ENCODE measurements at places on chromosomes 6 and 20.

GRCh38 chr6:80642452-80642851, 536.0 kb downstream of the BCKDHB start:
- peak; percentile 60 for DNase-seq

- DNase-seq: no peak
Measured at GRCh38 chr6:42369568-42369967, 82.2 kb downstream of the TRERF1 start.

DNA sequence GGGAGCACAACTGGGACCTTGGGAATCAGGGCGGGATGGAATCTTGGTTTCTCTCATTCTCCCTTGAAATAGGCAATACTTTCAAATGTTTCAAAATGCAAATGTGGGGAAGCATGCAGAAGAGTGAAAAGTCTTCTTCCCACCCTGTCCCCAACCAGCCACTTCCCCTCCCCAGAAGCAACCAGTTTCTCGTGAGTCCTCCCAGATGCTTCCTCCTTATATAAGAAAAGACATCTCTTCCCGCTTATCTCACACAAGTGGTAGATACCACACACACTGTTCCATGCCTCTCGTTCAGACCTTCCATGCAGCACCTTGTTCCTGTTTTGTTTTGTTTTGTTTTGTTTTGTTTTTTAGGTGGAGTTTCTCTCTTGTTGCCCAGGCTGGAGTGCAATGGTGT, 25.1 kb downstream of the HCK start:
- no peak for DNase-seq

DNA sequence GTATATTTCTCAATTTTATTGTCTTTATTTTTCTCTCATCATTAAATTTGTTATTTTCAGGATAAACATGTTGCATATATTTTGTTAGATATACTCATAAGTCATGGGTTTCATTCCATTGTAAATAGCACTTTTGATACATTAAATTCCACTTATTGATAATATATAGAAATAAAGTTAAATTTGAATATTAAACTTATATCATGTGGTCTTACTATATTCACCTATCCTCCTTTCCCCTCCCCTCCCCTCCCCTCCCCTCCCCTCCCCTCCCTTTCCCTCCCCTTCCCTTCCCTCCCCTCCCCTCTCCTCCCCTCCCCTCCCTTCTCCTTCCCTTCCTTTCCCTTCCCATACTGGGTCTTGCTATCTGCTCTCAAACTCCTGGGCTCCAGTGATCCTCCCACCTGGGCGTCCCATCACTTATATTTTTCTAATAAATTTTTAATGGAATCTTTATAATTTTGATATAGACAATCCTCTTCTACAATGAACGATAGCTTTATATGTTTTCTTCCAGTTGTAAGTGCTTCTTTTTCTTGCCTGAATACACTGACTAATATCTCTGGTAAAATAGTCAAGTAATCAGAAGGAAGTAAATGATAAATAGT, 692.4 kb downstream of the C6orf118 start:
- no peak for DNase-seq

DNA sequence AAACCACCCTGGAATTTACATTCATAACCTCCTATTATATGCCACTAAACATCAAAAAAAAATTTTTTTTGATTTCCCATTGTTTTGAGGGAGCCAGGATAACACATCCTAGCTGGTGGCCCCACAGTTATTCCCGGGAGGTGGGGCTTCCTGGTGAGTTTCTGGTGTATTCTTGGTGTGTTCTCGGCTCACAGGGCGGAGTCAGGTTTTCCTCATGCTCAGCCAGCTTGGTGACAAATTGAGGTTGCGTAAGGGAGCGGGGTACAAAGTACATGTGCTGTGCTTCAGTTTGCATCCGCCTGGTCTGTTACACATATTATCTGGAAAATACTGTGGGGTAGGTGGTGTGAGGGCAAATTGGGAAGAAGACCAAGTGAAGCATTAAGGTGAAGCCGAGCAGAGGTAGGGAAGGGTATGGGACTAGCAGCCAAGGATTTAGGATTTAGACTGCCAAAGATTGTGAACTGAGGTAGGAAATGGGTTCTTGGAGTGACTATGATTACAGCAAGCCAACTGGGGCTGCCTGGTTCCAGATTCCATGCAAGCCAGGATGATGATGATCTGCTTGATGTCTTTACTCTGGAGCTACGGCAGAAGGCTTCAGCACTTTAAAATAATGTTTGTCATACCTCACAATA, 46.2 kb upstream of the EEF1A1 start:
- DNase-seq: peak; percentile 84

DNA sequence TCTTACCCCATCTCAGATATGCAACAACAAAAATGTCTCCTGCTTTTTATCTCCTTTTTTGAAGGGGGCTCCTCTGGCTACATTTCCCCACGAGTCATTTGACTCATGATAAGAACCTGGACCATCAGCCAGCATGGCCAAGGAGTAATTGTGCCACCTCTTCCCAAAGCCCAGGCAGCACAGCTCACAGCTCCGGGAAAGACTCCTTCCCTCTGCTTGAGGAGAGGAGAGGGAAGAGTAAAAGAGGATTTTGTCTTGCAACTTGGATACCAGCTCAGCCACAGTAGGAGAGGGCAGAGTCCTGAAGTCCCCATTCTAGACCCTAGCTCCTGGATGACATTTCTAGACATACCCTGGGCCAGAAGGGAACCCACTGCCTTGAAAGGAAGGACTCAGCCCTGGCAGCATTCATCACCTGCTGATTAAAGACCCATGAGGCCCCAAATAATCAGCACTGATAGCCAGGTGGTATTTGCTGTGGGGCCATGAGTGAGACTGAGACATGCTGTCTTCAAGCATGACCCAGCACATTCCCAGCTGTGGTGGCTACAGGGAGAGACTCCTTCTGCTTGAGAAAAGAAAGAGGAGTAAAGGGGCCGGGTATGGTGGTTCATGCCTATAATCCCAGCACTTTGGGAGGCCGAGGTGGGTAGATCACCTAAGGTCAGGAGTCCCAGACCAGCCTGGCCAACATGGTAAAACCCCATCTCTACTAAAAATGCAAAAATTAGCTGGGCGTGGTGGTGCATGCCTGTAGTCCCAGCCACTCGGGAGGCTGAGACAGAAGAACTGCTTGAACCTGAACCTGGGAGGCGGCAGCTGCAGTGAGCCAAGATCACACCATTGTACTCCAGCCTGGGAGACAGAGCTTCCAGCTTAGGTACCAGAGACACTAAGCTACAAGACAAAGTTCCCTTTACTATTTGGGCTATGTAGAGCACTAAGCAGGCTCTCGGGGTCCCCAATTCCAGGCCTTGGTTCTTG, 28.1 kb downstream of the NCOA6 start:
- no peak for DNase-seq

GRCh38 chr20:33719277-33719988, 677 bp downstream of the PXMP4 start:
- no peak for DNase-seq

DNA sequence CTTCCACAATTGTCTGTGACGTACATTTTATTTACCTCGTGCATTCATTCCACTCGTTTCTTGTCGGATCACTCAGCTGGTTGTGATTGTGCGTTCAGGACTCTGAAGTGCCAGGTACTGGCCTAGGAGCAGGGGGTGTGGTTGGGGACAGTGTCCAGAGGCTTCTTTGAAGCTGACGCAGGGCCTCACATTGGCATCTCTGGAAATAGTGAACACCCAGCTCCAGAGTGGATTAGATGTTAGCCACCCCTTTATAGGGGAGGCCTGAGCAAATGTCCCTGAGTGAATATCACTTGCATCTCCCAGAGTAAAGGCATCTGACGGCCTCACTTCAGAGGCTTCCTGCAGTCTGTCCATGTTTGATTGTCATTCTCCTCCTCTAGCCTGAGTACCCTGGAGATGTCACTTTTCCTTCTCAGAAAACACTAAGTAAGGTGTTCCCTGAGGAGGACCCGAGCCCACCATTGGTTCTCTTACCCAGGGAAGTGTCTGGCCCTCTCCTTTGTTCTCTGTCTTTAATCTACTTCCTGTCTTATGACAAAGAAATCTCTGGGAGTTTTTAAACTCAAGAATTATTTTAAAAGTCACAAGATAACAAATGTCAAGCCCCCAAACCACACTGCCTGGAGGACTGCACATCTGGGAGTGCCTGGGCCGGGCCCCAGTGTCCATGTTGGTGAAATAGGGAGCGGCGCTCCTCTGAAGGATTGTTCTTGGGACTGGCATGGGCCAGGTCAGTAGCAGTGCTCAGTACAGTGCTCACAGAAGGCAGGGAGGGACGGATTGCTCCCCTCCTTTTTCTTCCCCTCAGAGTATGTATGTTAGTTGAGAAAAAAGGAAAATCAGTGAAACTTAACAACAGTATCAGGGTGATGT, 10.8 kb downstream of the STX16 start:
- DNase-seq: no peak

DNA sequence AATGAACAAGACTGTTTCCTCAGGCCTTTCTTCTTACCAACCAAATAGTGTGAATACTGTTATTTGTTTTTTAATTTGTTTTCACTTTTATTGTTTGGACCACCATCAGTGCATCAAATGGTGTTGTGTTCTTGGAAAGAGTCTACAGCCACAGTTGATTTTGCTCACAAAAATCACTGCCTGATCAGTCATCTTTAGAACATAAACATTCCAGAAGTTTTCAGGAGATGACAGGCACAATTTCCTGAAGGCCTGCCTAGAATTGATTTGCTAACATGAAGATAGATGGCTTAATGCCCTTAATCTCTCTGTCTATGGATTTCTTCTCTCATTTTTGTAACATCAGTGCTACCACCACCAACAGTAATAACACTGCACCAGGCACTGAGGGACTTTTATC, 13.5 kb downstream of the IL22RA2 start:
- DNase-seq: no peak

DNA sequence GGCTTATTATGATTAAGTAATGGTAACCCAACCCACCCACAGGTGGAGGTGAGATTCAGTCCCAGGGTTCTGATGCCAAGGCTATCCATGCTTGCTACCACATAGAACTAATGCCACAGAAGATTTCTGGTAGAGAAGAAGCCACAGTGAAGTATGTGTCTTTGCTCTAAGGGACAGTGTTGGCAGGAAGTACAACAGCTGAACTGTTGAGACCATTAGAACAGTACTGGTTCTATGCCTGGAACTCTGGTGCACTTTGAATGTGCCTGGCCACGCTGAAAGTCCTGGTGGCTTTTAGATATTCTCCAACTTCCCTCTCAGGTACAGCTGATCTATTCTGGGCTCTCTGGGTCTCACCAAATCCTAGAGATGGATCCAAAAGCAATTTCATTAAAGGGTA, 7.8 kb downstream of the STX7 start:
- no peak for DNase-seq

GRCh38 chr20:32524829-32525501, 60.2 kb downstream of the NOL4L start:
- no peak for DNase-seq

DNA sequence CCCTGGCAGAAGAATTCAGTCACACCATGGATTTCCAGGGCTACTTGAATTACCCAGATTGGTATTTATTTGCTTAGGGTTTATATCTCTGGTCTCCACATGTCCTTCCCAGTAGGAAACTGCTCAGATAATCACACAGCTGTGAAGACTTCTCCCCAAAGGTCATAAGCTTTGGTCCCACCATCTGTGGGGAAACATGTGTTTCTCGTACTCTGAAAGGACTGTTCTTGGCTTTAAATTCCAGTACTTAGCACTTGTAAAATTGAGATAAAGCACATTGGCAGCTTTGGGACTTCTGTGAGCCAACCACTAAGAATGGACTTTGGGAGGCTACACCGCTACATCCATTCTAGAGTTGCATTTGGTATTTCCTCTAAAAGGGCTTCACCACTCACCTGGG, 205.3 kb upstream of the FOXA2 start:
- DNase-seq: no peak

GRCh38 chr6:161740486-161740885, 466.6 kb upstream of the AGPAT4 start:
- no peak for DNase-seq

- peak; percentile 60 for DNase-seq
Measured at GRCh38 chr6:8006208-8006607, 58.0 kb downstream of the BLOC1S5 start.

DNA sequence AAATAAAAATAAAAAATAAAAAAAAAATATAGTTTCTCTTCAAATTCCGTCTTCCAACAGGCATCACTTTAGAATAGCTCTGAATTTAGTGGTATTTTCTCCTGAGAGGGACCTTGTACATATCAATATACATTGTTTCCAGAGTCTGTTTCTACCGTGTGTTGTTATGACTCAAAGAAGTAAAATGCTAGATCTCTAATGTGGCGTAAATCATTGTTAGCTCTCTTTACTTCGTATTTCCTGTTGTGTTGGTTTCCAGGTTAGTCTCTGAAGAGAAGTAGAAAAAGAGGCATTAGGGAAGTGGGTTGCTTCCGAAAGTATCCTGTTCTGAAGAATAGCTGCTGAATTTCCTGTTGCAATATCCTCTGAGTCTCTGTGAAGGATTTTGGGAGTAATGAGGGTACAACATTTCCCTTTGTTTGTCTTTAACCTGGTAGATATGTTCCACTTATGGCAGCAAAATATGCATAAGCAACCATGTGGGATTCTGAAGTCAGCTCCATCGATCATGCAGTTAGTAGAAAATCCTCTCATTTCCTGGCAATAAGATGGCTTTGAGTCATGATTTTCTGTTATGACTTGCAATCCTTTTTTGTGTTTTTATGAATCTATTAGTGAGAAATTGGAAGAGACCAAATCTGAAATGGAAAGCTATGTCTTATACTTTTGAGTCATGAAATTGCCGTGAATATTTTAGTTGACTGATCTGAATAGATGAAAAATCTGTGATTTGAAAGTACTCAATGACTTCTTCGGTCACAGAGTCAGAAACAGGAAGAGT, 42.0 kb upstream of the MCHR2 start:
- no peak for DNase-seq

GRCh38 chr6:117194978-117195377, 70.4 kb upstream of the VGLL2 start:
- no peak for DNase-seq

DNA sequence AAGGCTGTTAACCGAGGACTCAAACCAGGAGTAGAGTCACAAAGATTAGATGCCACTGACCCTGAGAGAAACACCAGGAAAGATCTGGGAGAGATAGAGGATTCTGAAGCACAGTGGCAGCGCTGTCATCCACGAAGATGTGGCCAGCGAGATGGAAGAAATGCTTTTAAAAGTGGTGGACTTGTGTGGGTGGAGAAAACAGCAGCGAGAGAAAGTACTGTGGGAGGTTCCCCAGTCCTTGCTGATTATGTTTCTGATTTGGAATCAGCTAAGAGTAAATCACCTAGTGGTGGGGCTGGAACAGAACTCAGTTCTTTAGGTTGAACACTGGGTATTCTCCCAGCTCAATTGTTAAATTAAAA, 435 bp upstream of the ZNF322 start:
- peak; percentile 17 for DNase-seq

GRCh38 chr6:36268478-36269275, 1.2 kb upstream of the PNPLA1 start:
- DNase-seq: peak; percentile 12

DNA sequence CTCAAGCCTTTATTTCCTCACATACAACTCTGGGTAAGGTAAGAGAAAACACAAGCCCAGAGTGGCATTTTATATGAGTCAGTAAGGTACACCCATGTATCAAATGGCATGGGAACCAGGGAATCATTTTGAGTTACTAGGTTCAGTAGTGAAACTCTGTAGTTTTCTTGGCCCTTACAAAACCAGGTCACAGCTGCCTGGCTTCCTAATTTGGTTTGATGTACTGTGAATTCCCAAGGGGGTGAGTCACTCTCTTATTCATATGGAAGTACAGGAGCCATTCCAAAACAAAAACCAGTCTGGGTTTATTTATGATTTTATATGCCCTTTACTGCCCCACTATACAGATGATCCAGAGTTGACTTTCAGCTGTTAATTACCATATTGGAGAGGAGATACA, 70.7 kb downstream of the PDE7B start:
- peak; percentile 98 for DNase-seq
